M059J (cell line): ENCODE measurements at places on chromosomes 1 and 21. TPM values are rescaled to one million over a fixed set of nuclear protein-coding genes. Genes with fewer than 3 reads are reported as not detected.

Gene NCMAP
- total RNA-seq: not detected in 2 replicates

Gene GREM2
- 0.15 TPM in 1 of 2 replicates, not detected in the other for total RNA-seq

Gene LCE1D
- not detected in 2 replicates for total RNA-seq

Gene CTSE
- not detected in 2 replicates for total RNA-seq

Gene LCE1C
- not detected in 2 replicates for total RNA-seq

Gene HMGCS2
- total RNA-seq: not detected in 2 replicates

Gene JAM2
- total RNA-seq: 1.7 and 3.0 TPM in 2 replicates

Gene C1QC
- total RNA-seq: not detected in 2 replicates

Gene MEX3A
- total RNA-seq: 2.5 and 3.2 TPM in 2 replicates

Gene KISS1
- total RNA-seq: 38.0 and 40.2 TPM in 2 replicates

Gene IL20
- not detected in 2 replicates for total RNA-seq

Gene RXFP4
- total RNA-seq: not detected in 2 replicates

Gene ATPAF1
- 68.4 and 94.2 TPM in 2 replicates for total RNA-seq

GRCh38 chr1:226902601-226903000 is 32.2 kb downstream of the PSEN2 start:
- no peak for DNase-seq

GRCh38 chr1:190935925-190936324 is 458.3 kb upstream of the BRINP3 start:
- no peak for DNase-seq

DNA sequence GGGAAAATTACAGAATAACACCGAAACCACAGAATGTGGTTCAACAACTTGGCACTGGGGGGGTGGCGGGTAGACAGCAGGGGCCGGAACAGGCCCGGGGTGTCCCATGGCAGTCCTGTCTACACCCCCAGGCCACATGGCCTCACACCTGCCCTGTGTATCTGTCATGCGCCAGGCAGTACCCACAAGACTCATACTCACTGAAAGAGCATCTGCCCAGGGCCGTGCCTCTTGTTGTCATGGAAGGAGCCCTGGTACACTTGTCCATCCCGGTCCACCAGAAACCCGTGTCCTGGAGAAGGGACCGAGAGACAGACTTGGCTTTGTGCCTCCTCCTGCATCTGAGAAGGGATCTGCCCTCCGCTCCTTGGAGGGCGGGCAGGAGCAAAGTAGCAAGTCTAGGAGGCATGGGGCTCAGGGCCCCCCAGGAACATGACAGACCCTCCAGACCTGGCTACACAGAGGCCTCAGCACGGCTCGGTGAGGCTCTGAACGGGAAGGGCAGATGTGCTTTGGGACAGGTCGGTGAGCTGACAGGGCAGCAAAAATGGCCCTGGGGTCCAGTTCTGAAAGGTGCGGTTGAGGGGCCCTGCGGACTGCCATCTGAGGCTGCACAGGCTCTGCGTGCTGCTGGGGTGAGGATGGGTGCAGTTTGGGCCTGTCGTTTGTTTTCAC is 5.6 kb downstream of the MORN1 start:
- no peak for DNase-seq

- no peak for DNase-seq
These were observed 309.4 kb downstream of the GRIK1 start for GRCh38 chr21:29630441-29630840.

- DNase-seq: no peak
These were observed 187.9 kb downstream of the SMYD3 start for GRCh38 chr1:246319083-246319714.

GRCh38 chr1:49854741-49855140 is 169.0 kb downstream of the AGBL4 start:
- DNase-seq: no peak

- DNase-seq: no peak
These were observed 135.1 kb upstream of the F3 start for GRCh38 chr1:94676686-94677085.

GRCh38 chr1:23344987-23345472 is 946 bp upstream of the HNRNPR start:
- DNase-seq: no peak

GRCh38 chr1:15935056-15935950 is 40.6 kb downstream of the ZBTB17 start:
- no peak for DNase-seq

GRCh38 chr1:219294251-219294650 is 120.6 kb downstream of the LYPLAL1 start:
- DNase-seq: no peak

- DNase-seq: no peak
These were observed 948 bp downstream of the PRUNE1 start for GRCh38 chr1:151009206-151009587.

GRCh38 chr21:34126269-34126668 is 52.9 kb downstream of the MRPS6 start:
- DNase-seq: peak; percentile 70

DNA sequence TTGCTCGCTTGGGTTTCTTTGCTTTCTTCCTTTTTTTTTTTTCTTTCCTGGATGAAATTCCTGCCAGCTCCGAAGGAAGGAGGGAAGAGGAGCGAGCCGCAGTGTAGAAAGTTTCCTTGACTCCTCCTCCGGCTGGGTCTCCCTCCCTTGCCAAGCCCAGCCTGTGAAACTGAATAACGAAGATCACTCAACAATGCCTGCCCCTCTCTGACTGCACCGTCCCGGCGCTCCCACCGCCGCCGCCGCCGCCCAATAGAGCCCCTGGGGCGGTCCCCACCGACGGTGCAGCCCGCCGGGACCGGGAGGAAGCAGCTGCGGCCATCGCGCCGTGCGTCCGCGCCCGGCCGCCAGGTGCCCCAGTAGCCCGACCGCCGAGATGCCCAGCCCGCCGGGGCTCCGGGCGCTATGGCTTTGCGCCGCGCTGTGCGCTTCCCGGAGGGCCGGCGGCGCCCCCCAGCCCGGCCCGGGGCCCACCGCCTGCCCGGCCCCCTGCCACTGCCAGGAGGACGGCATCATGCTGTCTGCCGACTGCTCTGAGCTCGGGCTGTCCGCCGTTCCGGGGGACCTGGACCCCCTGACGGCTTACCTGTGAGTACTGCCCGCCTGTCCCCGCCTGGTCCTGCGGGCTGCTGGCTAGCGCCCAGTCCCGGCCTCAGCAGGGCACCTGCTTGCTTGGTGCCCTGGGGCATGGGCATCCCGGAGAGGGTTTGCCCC is at the start of gene LGR6:
Gene LGR6 (plus strand): TSS at position 186 of the 714 bp plus-strand sequence. CDS start 191 bp downstream, at position 377.
- DNase-seq: no peak

DNA sequence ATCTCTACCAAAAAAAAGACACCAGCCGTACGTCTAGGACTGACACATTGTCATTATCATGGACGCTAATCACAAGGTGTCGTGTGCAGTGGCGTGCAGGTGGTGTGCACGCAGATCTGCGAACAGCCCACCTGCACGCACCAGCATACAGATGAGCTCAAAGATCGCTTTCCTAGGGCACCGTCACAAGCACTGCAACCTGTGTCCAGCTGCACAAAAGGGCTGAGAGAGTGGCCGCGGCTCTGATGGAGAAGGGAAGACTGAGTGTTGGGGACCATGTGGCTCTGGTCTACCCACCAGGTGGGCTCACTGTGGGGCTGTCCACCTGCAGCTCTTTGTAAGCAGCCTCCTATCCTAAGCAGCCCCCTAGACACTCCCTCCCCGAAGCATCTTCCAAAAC is 50.9 kb downstream of the S100B start:
- no peak for DNase-seq

GRCh38 chr1:212228076-212228475 is 57.1 kb upstream of the PPP2R5A start:
- DNase-seq: no peak
